A172 (cell line): ENCODE measurements at places on chromosomes 6 and 20. TPM values are rescaled to one million over a fixed set of nuclear protein-coding genes. Genes with fewer than 3 reads are reported as not detected.
A peak's percentile ranks its signal among the peaks of the same experiment; 100 is the strongest.

The CENPQ gene
- 26.0 and 32.8 TPM in 2 replicates for total RNA-seq

DNA sequence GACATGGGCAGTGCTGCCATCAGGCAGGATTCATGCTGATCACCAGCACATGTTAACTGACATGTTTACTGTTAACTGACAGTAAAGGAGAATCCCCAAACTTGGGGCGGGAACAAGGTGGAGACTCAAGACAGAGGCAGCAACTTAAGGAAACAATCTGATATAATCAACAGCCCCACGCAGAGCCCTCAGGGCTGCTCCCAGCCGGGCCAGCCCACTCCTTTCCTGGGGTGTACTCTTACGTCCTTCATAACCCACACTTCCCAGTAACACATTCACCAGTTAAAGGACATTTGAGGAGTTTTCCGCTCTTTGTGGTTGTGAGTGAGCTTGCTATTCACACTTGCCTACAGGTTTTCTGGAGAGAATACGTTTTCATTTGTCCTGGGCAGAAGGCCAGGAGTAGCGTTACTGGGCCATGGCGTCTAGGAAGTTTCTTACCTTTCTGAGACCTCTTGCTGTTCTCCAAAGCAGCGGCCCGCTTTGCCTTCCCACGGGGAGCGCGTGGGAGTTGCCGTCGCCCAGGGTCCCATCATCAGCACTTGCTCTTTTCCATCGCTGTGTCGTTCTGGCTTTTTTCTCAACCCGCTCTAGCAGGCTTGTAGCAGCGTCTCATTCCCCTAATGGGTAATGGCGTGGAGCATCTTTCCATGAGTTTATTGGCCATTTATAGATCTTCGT lies 56.4 kb downstream of the FOXF2 start:
- no peak for DNase-seq

GRCh38 chr20:53582574-53583351 lies 10.9 kb downstream of the ZNF217 start:
- peak; percentile 83 for DNase-seq

DNA sequence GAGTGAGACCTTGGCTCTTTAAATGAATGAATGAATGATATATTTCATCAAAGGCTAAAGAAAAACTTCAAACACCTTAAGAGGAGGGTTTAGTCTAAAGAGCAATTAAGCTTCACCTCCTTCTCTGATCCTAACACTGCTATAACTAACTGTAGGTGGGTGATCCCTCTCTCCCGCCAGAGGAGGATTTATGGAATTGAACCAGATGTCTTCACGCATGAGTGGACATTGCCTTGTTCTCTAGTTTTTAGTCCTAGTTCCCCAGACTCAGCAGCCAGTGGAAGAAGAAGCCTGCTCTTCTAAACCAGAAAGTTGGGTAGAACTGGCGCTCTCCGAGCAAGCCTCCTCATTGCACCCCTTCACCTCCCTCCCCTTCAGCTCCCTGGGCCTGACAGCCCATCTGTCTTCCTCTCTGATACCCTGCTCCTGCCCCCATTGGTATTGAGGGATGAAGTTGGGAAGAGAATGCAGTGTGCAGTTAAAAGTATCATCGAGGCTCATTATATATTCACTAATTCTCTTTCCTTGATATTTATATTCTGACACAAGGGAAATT lies 142.7 kb downstream of the ARID1B start:
- no peak for DNase-seq

DNA sequence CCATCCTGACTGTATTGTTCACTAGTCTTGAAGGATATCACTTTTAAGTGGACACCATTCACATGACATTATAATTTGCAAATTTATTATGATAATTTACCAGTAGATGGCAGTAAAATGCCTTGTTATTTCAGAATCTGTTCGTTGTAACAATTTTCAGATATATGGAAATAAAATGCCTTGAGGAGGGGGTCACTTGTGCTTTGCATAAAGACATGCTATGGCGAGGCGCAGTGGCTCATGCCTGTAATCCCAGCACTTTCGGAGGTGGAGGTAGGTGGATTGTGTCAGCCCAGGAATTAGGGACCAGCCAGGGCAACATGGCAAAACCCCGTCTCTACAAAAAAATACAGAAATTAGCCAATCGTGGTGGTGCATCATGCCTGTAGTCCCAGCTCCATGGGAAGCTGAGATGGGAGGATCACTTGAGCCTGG lies 9.0 kb upstream of the NCOA6 start:
- peak; percentile 29 for DNase-seq

- no peak for DNase-seq
Observed at GRCh38 chr6:17855381-17855780, 132.1 kb downstream of the KIF13A start.

DNA sequence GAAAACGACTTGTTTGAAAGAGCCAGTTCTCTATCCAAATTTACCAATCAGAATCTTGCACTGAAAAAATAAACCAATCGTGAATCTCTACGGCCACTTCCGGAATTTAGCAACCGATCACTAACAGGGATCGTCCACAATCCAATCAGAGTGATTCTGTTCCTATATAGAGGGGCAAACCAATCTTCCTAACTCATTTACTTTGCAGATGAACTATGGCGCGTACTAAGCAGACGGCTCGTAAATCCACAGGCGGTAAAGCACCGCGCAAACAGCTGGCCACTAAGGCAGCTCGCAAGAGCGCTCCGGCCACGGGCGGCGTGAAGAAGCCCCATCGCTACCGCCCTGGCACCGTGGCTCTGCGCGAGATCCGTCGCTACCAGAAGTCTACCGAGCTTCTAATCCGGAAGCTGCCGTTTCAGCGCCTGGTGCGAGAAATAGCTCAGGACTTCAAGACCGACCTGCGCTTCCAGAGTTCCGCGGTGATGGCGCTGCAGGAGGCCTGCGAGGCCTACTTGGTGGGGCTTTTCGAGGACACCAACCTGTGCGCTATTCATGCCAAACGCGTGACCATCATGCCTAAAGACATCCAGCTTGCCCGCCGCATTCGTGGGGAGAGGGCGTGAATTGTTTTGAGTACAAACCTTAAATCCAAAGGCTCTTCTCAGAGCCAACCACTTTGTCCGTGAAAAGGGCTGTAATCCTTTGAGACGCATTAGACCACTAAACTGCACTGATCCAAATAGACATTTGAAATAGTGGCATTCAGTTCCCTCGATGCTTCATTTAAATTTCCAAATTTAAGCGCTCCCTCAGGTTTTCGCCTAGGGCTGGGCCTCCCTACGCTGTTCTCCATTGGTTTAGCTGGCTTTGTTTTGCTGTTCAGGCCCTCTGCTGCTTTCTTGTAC lies 138.0 kb downstream of the HFE start:
- no peak for DNase-seq

DNA sequence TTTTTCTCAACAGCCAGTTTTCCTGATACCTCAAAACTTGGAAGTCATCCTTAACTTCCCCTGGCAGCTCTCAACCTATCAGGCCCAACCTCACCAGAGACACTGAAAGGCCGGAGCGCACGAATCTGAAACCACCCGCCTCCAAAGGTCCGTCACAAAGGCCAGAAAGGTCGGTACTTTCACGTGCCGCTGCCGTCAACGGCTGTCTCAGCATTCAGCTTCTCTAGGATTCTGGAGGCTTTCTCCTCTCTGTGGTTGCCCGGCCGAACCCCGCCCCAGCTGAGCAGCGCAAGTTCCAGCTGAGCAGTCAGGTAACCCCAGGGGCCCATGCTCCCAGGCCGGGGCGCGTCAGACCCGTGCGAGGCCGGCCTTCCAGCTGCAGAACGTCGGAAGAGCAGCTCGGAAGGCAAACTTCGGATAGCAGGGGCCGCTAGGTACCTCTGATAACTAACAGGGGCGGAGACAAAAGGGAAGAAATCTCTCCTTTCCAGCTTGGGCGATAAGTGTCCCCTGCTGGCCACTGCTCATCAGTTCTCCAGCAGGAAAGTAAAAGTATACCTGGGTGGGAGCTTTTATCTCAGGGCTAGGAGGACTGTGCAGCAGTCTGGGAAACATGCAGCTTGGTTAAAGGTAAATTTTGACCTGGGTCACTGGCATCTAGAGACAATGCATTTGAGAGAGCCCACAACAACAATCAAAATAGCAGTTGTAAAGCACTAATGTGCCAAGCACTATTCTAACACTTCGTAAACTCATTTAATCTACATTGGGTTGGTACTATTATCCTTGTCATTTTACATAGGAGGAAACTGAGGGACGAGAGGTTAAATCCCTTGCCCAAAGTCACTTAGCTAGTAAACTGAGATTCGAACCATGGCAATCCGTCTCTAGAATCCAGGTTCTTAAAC lies 16.1 kb downstream of the ZSCAN12 start:
- peak; percentile 88 for DNase-seq

DNA sequence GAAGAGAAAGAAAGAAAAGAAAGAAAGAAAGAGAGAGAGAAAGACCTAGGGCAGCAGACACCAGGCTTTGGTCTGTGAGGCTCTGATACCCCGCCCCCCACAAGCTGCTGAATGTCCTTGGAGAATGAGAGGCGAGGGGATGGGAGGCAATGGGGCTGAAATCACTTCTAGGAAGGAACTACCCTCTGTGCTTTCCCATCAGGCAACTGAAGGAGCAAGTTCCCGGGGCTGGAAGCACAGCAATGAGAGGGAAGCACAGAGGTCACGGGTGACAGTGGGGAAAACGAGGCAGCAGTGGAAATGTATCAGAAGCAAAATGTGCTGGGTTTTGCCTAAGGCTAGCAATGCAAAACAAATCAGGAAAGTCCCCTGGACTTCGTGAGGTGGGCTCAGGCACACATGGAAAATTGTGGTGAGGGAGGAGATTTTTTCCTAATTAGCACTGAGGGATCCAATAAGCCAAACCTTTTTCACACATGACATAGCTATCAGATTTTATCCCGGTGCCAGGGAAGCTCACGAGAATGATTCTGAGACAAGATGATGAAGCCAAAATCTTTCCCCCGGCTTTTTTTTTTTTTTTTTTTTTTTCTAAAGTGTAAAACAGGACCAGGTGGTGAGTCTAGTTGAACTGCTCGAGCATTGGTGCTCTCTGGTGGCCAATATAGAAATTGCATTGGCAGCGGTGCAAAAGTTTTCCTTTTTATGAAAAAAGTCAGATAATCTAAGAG lies 16.8 kb upstream of the ARFGEF2 start:
- DNase-seq: peak; percentile 68
